ENCODE measurements at places on chromosomes 6 and 20. TPM values are rescaled to one million over a fixed set of nuclear protein-coding genes. Genes with fewer than 3 reads are reported as not detected.

The LY86 gene
- total RNA-seq, result 5.2 TPM

The OR2H1 gene
- total RNA-seq, result not detected

The SPDEF gene
- total RNA-seq, result 0.22 TPM

The TMEM170B gene
- total RNA-seq, result 3.8 TPM

The KIF25 gene
- total RNA-seq, result not detected

The RIMS1 gene
- total RNA-seq, result 1.3 TPM

The MLIP gene
- 170 TPM for total RNA-seq

The PRRT1 gene
- total RNA-seq, result 1.1 TPM

The ZC3H12D gene
- total RNA-seq, result 0.30 TPM

The GATA5 gene
- total RNA-seq, result 6.9 TPM

The HSP90AB1 gene
- 772 TPM for total RNA-seq

The WFDC2 gene
- total RNA-seq, result 12.4 TPM

The MCM8 gene
- 4.0 TPM for total RNA-seq

The CALHM4 gene
- not detected for total RNA-seq

The TSPO2 gene
- not detected for total RNA-seq

The SLC2A10 gene
- total RNA-seq, result 5.6 TPM

The ZNF831 gene
- total RNA-seq, result 0.47 TPM

The AVP gene
- not detected for total RNA-seq

The SNAP25 gene
- 9.3 TPM for total RNA-seq

The CD83 gene
- 2.1 TPM for total RNA-seq

The EFCAB8 gene
- not detected for total RNA-seq

The LPA gene
- total RNA-seq, result not detected

The ATXN1 gene
- total RNA-seq, result 62.0 TPM

The WFDC5 gene
- total RNA-seq, result not detected

The PRDM1 gene
- 1.9 TPM for total RNA-seq

The SLC26A8 gene
- total RNA-seq, result not detected

The RAMACL gene
- 0.52 TPM for total RNA-seq

The PROCR gene
- total RNA-seq, result 51.0 TPM

The FAM50B gene
- 10.0 TPM for total RNA-seq

The FAXC gene
- total RNA-seq, result not detected

The COL21A1 gene
- total RNA-seq, result 89.7 TPM

The HLA-DRB5 gene
- 28.4 TPM for total RNA-seq

The MOG gene
- total RNA-seq, result 2.4 TPM

The TAGAP gene
- total RNA-seq, result 2.0 TPM

The ROMO1 gene
- total RNA-seq, result 409 TPM

The HLA-DRA gene
- 93.5 TPM for total RNA-seq

The HAO1 gene
- not detected for total RNA-seq

The MUC22 gene
- not detected for total RNA-seq

The FHL5 gene
- total RNA-seq, result 13.8 TPM

The CPXM1 gene
- total RNA-seq, result 4.4 TPM

The CDK5RAP1 gene
- 22.8 TPM for total RNA-seq

The TGM6 gene
- not detected for total RNA-seq

The MYH7B gene
- total RNA-seq, result 24.4 TPM

The LGSN gene
- not detected for total RNA-seq

The NINL gene
- total RNA-seq, result 4.8 TPM

All from right atrium auricular region (tissue), 2 donors.